Thoracic aorta (tissue), 2 donors: ENCODE measurements at places on chromosomes 4 and X.

- H3K27ac ChIP-seq, result no peak overlapping the region
- H3K4me1 ChIP-seq, result no peaks in the 10 kb centered on the region
- no peaks in the 10 kb centered on the region for H3K36me3 ChIP-seq
- H3K27me3 ChIP-seq, result no peaks in the 10 kb centered on the region
- no peak overlapping the region for H3K4me3 ChIP-seq
- DNase-seq, result no peak
Measured at GRCh38 chr4:56748271-56748670, 67.2 kb upstream of the HOPX start.

- peak overlapping the region; percentile 64 for H3K4me3 ChIP-seq
- no peaks in the 10 kb centered on the region for H3K27me3 ChIP-seq
- H3K4me1 ChIP-seq, result peaks cover 19% of the 10 kb centered on the region
- no peak for DNase-seq
Measured at GRCh38 chr4:25330905-25331808, 18.6 kb downstream of the ZCCHC4 start.

DNA sequence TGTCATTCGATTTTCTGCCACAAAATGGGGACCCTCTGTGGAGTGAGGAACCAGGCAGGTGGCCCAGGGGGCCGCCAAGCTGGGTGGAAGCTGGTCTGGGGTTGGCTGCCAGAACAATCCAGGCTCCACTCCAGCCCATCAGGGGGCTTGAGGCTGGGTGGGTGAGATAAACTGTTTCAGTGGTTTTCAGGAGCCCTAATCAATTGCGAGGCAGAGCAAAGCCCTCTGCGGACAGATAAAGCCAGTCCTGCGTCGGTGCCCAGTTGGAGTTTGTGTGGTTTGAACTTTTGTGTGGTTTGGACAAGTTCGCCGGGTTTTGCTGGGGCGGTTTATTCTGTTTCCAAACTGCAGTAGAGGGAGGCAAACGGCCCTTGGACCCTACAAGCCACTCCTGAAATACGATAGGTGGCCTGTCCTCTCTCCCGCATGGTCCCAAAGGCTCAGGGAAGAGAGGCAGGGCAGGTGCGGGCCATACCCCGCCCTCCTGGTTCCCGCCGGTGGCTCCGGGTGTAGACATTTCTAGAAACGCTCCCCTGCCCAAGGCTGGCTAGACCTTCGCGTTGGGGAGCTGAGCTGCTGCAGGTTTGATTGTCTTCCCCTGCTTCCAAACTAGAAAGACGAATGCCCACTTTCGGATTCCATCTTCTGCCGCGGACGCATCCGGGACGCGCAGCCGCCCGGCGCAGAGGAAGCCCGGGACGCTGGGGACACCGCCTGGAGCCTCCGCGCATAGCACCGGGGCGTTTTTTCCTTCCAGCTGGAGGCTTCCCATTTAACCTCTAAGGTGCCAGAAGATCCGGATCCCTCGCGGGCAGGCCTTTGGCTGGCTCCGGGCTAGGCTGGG is 169.0 kb upstream of the BCOR start:
- H3K27ac ChIP-seq, result peak overlapping the region; percentile 87
- no peak for DNase-seq
- no peaks in the 10 kb centered on the region for H3K27me3 ChIP-seq
- H3K4me3 ChIP-seq, result peak overlapping the region; percentile 69
- H3K36me3 ChIP-seq, result no peaks in the 10 kb centered on the region

DNA sequence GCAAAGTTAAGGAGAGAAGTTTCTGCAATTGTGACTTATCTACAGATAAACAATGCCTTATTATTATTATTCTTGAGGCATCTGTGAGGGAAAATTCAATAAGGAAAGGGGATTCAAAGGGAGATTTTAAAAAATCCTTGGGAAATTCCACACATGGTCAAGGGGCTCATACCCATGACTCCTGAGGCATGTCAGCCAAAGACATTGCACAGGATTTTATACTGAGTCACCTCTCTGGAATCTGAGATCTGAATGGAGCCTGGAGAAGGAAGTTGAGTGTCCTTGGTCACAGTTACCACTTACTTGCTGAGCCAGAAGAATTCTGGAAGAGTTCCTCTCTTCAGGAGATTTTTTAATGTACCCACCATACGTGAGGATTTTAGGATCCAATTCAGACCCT is 14.4 kb upstream of the CXCL8 start:
- no peak overlapping the region for H3K4me3 ChIP-seq
- no peaks in the 10 kb centered on the region for H3K27me3 ChIP-seq
- no peaks in the 10 kb centered on the region for H3K36me3 ChIP-seq

- H3K36me3 ChIP-seq, result no peaks in the 10 kb centered on the region
- no peak overlapping the region for H3K27ac ChIP-seq
- no peaks in the 10 kb centered on the region for H3K4me1 ChIP-seq
- no peak for DNase-seq
Measured at GRCh38 chr4:127000110-127000509, 632.6 kb upstream of the INTU start.

DNA sequence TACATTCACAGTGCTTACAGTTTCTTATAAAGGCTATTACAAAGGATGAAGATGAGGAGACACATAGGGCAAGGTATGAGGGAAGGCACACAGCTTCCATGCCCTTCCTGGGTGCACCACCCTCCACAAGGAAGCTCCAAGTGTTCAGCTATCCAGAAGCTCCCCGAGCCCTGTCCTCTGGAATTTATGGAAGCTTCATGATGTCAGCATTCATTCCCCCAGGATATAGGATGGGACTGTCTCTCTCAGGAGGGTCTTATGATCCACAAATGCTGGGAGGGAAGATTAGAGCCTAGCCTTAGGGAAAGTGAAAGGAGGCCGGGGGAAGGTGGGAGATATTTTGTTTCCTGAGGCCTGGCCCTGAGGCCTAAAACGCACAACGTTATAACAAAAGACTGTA is 236.0 kb downstream of the ANK2 start:
- no peak for DNase-seq
- H3K27me3 ChIP-seq, result no peaks in the 10 kb centered on the region
- no peak overlapping the region for H3K4me3 ChIP-seq
- H3K27ac ChIP-seq, result no peak overlapping the region

GRCh38 chr4:111943796-111944203 is 201.5 kb upstream of the FAM241A start:
- no peaks in the 10 kb centered on the region for H3K27me3 ChIP-seq
- no peak overlapping the region for H3K27ac ChIP-seq
- DNase-seq, result no peak
- no peak overlapping the region for H3K4me3 ChIP-seq
- no peaks in the 10 kb centered on the region for H3K4me1 ChIP-seq
- H3K36me3 ChIP-seq, result no peaks in the 10 kb centered on the region

DNA sequence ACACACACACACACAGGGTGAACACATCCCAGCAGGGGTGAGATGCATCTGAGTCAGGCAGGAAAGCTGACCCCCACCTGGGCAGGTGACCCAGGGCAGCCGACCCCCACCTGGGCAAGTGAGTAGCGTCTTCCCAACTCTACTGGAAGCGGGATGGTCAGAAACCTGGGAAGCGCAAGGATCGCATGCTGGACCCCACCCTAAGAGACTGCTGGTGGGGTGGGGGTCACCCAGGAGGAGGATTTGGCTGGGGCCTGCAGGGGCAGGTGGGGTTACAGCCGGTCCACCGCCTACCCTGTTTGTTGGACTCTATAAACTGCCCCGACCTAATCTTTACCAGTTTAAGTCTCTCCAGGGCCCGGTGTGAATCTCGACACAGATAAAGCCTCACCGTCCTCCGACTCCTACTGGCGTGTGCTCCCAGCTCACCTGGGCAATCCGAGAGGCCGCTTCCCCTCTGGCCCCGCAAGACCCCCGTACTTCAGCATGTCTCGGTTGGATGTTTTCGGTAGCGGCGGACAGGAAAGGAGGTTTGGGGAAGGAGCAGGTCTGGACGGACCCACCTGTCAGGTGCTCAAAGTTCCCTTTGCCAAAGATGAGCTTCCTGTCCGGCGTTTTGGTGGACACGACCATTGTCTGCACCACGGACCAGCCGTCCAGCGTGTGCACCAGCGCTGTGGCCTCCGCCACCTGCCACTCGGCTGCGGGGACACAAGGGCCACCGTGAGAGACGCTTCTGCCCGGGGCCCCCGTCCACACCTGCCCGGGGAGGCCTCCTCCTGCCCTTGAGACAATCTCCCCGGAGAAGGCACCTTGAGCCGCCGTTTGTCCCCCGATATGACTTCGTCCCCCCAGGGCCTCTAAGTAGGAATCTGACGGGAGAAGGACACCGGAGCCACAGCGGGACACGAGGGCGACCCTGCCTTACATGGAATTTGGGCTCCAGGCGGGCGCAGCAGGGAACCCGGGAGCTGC is 2.0 kb downstream of the GTPBP6 start:
- no peak for DNase-seq
- H3K4me3 ChIP-seq, result no peak overlapping the region

GRCh38 chr4:76458825-76459224 is 23.8 kb downstream of the SHROOM3 start:
- peak overlapping the region; percentile 32 for H3K27ac ChIP-seq
- H3K4me3 ChIP-seq, result peak overlapping the region; percentile 9
- no peak for DNase-seq
- no peaks in the 10 kb centered on the region for H3K27me3 ChIP-seq
- H3K4me1 ChIP-seq, result peaks cover 16% of the 10 kb centered on the region

DNA sequence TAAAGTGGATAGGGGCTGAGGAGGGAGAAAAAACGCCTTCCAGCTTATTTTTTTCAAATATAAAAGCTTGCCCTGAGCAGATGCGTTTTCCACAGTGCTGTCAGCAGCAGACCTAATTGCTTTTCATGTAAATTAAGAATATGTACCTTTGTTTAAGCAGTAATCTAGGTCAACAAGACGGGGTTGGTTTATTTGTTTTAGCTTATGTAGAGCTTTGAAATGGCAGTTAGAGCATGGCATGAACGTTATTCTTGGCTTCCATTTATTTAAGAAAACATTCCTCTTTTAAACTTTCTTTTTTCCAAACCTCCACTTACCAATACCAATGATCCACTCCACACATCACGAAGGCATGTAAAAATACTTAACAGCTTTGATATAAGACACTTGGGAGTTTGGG is 220.3 kb upstream of the TENM3 start:
- H3K4me1 ChIP-seq, result no peaks in the 10 kb centered on the region
- no peak overlapping the region for H3K27ac ChIP-seq
- no peak overlapping the region for H3K4me3 ChIP-seq
- no peak for DNase-seq
- H3K27me3 ChIP-seq, result no peaks in the 10 kb centered on the region

- no peak overlapping the region for H3K27ac ChIP-seq
- no peak for DNase-seq
- peaks cover 27% of the 10 kb centered on the region for H3K4me1 ChIP-seq
- no peaks in the 10 kb centered on the region for H3K36me3 ChIP-seq
- no peaks in the 10 kb centered on the region for H3K27me3 ChIP-seq
- no peak overlapping the region for H3K4me3 ChIP-seq
Measured at GRCh38 chr4:106273831-106274230, 42.2 kb downstream of the TBCK start.

- H3K36me3 ChIP-seq, result no peaks in the 10 kb centered on the region
- H3K4me1 ChIP-seq, result no peaks in the 10 kb centered on the region
- no peak overlapping the region for H3K27ac ChIP-seq
- no peak for DNase-seq
Measured at GRCh38 chr4:181331214-181331613, 912.0 kb upstream of the TENM3 start.

- H3K27ac ChIP-seq, result no peak overlapping the region
- H3K4me3 ChIP-seq, result no peak overlapping the region
- no peaks in the 10 kb centered on the region for H3K27me3 ChIP-seq
- H3K4me1 ChIP-seq, result no peaks in the 10 kb centered on the region
- no peaks in the 10 kb centered on the region for H3K36me3 ChIP-seq
Measured at GRCh38 chr4:154595807-154596206, 5.3 kb upstream of the FGA start.

DNA sequence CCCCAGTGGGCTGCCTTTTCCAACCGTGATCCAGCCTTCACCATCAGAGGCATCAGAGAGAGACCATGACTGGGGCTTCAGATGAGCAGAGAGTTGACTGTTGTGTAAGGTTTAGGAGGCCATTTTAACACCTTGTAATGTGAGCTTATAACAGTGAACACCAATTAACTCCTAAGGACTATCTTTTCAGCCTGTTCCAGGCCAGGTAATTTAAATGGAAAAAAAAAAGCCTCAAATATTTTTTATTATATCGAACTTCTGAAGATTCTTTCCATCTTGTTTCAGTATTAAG is 13.3 kb upstream of the ELOVL6 start:
- no peak overlapping the region for H3K27ac ChIP-seq
- H3K27me3 ChIP-seq, result no peaks in the 10 kb centered on the region
- no peaks in the 10 kb centered on the region for H3K36me3 ChIP-seq
- H3K4me1 ChIP-seq, result no peaks in the 10 kb centered on the region

DNA sequence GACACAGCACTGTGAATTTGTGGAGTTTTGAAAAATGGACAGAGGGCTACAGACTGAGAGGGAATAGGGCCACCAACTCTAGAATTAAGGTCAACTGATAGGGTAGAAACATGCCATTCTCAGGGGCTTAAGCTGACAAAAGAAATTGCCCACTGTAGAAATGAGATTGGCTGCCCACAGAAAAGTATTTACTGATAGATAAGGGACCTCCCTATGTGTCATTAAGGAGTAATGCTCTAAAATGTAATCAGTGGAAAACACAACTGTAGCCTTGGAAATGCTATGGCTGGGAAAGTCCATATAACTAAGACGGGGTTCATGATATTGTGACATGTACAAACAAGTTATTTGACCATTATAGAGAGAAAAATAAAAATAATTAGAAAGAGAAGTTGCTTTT is 4.6 kb downstream of the RTL9 start:
- no peak overlapping the region for H3K4me3 ChIP-seq
- no peaks in the 10 kb centered on the region for H3K27me3 ChIP-seq
- H3K36me3 ChIP-seq, result no peaks in the 10 kb centered on the region
- no peak for DNase-seq

DNA sequence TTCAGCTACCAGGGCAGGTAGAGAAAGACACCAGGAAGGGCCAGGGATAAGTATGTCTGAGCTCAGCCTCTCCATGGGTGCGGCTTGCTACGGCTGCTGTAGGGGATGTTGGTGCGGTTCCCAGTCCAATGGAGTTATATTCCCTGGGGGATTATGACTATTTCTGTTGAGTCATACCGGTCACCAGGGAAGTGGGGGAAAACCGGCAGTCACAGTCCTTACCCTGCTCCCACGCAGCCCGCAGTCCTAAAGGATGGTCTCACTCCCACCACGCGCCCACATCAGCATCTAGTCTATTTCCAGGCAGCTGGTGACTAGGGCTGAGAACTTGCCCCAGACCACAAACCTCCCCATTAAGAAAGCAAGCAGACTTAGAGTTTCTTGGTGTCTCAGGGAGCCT is 191.6 kb downstream of the VEGFC start:
- H3K4me3 ChIP-seq, result no peak overlapping the region
- H3K27ac ChIP-seq, result no peak overlapping the region
- no peak for DNase-seq
- no peaks in the 10 kb centered on the region for H3K36me3 ChIP-seq
- H3K4me1 ChIP-seq, result no peaks in the 10 kb centered on the region

DNA sequence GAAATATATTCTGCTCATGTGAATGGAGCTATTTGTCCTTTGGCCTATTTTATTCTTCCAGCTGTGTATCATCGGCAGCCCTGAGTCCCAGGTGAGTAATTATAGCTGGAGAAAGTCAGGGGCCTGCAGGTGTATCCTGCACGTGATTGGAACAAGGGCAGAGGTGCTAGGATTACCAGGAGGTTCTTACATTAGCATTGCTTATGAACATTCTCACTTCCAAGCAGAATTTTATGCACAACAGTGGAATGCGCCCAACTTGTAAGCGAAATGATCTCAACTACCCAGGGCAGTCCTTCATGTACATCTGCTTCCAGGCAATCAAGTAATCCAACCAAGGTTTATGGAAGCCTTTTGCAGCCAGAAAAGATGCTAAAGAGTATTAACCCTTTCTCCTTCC is 68.9 kb upstream of the NRK start:
- H3K4me1 ChIP-seq, result no peaks in the 10 kb centered on the region
- H3K27me3 ChIP-seq, result no peaks in the 10 kb centered on the region
- no peak for DNase-seq
- no peak overlapping the region for H3K4me3 ChIP-seq
- H3K36me3 ChIP-seq, result no peaks in the 10 kb centered on the region
- no peak overlapping the region for H3K27ac ChIP-seq
